ENCODE measurements at places on chromosomes 1 and 21. TPM values are rescaled to one million over a fixed set of nuclear protein-coding genes. Genes with fewer than 3 reads are reported as not detected.

The CAPN2 gene
- 170 TPM for total RNA-seq

The IFFO2 gene
- total RNA-seq: 5.9 TPM

The SLC27A3 gene
- 49.5 TPM for total RNA-seq

The RGL1 gene
- total RNA-seq: 8.5 TPM

The OPRD1 gene
- 0.07 TPM for total RNA-seq

The OR2L2 gene
- total RNA-seq: 0.30 TPM

The SERPINC1 gene
- total RNA-seq: not detected

The CCDC190 gene
- 0.76 TPM for total RNA-seq

The FAM229A gene
- total RNA-seq: not detected

The HPCA gene
- not detected for total RNA-seq

The NECTIN4 gene
- total RNA-seq: not detected

The SPOCD1 gene
- total RNA-seq: not detected

The STPG1 gene
- 1.0 TPM for total RNA-seq

The INSRR gene
- total RNA-seq: not detected

The PTPN14 gene
- 26.6 TPM for total RNA-seq

The NPPB gene
- not detected for total RNA-seq

The TRIM17 gene
- 5.9 TPM for total RNA-seq

The GPR52 gene
- total RNA-seq: not detected

All from uterus (tissue), 4 donors.